ENCODE measurements at places on chromosomes 1 and 21. TPM values are rescaled to one million over a fixed set of nuclear protein-coding genes. Genes with fewer than 3 reads are reported as not detected.

The ADAR gene
- total RNA-seq = 168 TPM

The PRAMEF20 gene
- not detected for total RNA-seq

The C1orf116 gene
- total RNA-seq = 101 TPM

The TMEM167B gene
- 38.0 TPM for total RNA-seq

The OR2G6 gene
- total RNA-seq = not detected

The RUNX1 gene
- 81.1 TPM for total RNA-seq

The ZNF593OS gene
- not detected for total RNA-seq

The CYP4X1 gene
- total RNA-seq = 8.8 TPM
